Stimulated activated CD4-positive, alpha-beta T cell treated with anti-CD3 and anti-CD28 coated beads, Interleukin-15, amount 100 ng/mL, for 48 hours (primary cell): ENCODE measurements at places on chromosomes 13 and 19.

- DNase-seq: no peak
Observed at GRCh38 chr19:2296141-2296540, 11.8 kb downstream of the LINGO3 start.

- DNase-seq: no peak
Observed at GRCh38 chr13:30493658-30494381, 28.1 kb upstream of the HMGB1 start.

- no peak for DNase-seq
Observed at GRCh38 chr13:27012482-27013197, 159.0 kb downstream of the USP12 start.

DNA sequence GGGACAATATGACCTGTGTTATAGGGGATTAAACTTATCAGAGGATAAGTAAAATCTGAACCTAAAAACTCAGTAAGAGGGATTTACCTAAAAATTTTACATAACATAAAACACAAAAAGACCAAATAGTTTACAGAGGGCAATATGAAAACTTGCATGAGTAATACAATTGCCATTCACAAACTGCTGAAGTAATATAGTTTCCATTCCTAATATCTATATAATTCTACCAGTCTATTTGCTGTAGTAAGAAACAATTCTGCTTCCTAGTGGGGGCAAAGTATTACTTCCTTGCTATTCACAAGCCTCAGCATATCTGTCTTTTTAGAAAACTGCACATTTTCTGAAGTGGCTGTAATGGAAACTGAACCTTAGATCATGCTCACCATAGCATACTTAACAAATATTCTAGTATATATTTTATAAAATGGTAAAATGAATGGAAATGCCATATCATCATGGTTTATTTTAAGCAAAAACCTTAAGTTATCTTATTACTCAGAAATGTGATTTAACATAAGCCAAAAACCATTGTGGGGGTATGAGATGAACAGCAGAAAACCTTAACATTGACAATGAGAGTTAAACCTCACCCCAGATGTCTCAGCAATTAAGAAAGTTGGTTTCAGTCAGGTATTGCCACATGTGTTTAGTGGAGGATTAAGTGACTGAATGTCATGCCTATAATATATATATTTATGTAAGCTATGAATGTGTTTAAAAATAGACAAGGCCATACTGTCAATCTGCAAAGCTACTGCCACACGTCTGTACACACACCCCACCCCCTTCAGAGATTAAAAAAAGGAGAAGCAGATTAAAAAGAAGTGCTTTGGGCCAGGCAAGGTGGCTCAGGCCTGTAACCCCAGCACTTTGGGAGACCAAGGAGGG is 136.8 kb downstream of the MIPEP start:
- no peak for DNase-seq

DNA sequence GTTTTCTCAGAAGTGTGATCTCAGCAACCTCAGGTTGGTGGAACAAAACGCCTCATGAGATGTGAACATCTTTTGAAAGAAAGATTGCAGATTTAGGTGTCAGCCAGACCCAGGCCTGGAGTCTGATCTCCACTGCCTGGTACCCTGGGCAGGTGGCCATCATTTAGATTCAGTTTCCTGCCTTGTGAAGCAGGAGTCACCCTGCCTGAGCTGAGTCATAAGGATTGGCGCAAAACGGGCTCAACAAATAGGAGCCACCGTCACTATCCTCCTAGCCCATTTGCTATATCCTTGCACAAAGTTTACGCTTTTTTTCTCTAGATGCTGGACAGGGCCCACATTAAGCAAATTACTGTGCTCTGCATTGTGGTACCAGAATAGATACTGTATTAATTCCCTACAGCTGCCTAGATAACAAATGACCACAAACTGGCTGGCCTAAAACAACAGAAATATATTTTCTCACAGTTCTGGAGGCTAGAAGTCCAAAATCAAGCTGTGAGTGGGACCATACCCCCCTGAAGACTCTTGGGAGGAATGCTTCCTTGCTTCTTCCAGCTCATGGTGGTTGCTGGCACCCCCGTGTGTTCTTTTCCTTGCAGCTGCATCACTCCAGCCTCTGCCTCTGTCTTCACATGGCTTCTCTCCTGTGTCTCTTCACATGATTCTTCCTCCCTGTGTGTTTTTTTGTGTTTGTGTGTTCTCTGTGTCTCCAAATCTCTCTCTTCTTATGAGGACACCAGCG is 38.2 kb downstream of the TNFSF11 start:
- no peak for DNase-seq

DNA sequence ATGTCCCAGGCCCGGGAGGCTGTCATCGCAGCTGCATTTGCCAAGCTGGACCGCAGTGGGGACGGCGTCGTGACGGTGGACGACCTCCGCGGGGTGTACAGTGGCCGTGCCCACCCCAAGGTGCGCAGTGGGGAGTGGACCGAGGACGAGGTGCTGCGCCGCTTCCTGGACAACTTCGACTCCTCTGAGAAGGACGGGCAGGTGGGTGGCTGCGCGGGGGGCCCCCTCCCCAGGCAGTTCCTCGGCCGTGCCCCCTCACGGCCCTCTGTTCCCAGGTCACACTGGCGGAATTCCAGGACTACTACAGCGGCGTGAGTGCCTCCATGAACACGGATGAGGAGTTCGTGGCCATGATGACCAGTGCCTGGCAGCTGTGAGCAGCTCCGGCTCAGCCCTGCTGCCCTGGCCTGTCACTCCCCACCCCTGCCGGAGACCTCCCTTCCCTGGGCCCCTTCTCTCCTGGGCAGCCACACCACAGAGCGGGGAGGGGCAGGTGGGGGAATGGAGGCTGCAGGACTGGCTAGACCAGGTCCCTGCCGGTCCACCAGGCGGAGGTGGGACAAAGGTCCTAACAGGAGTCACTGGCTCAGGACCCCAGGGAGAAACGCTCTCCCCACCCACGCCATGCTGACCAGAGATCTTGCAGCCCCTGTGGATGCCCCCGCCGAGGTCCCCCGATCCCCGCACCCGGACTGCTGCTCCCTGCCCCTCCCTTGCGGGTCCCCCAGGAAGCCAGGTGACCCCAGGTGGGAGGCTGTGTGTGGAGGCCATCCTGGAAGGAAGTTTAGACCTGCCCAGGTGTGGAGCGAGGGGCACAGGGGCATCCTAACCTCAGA is 1.1 kb downstream of the CAPS start:
- DNase-seq: no peak

GRCh38 chr13:43156916-43157315 is 133.5 kb downstream of the DNAJC15 start:
- no peak for DNase-seq

GRCh38 chr19:49200238-49200862 is 42.8 kb downstream of the TRPM4 start:
- DNase-seq: no peak

DNA sequence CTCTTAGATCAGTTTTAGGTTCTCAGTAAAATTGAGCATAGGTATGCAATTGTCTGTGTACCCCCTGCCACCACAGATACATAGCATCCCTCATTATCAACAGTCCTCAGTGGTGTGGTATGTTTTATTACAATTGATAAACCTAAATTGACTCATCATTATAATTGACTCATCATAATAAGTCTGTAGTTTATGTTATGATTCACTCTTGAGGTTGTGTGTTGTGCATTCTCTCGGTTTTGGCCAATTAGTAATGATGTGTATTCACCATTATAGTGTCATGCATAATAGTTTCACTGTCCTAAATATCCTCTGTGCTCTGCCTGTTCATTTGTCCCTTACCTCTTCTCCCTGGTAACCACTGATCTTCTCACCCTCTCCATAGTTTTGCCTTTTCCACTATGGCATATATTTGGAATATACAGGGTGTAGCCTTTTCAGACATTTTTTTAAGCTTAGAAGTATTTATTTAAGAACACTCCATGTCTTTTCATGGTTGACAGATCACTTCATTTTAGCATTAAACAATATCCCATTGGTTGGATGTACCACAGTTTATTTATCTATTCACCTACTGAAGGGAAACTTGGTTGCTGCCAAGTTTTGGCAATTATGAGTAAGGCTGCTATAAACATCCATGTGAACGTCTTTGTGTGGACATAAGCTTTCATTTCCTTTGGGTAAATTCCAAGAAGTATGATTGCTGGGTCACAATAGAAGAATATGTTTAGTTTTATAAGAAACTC is 1620.6 kb upstream of the MIR17HG start:
- no peak for DNase-seq

GRCh38 chr13:28606466-28606865 is 52.5 kb upstream of the POMP start:
- no peak for DNase-seq

DNA sequence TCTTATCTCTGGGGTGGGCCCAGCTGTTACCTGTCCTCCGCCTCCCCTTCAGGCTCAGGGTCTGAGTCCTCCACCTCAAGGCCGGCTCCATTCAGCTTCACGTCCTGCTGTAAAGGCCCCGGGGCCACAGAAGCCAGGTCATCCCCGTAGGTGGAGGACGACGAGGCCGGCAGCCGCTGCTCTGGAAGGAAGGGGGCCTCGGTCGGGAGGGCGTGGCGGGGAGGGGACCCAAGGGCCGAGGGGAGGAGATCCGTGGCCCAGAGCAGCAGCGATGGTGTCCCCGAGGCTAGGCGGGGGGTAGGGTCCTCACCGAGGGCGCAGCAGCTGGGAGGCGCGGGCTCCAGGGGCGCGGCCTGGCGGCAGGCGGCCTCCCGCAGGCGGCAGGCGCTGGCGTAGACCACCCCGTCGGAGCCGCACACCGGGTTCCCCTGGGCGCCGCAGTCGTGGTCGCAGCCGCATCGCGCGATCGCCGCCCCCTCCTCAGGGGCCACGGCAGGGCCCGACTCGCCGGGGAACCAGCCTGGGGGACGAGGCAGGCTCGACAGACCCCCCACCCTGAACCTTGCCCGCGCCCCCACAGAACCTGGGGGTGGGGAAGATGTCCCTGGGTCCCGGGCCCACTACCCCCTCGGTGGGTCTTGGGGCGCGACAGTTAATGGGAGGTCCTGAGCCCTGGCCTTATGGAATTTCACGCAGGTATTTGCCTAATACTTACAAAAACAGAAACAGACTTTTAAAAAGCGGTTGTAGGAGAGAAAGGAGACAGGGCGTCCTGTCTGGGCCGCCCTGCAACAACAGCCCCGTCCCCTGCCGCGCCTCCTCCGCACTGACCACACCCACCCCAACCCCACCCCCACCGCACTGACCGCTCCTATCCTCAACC is 7.6 kb downstream of the F2RL3 start:
- no peak for DNase-seq

DNA sequence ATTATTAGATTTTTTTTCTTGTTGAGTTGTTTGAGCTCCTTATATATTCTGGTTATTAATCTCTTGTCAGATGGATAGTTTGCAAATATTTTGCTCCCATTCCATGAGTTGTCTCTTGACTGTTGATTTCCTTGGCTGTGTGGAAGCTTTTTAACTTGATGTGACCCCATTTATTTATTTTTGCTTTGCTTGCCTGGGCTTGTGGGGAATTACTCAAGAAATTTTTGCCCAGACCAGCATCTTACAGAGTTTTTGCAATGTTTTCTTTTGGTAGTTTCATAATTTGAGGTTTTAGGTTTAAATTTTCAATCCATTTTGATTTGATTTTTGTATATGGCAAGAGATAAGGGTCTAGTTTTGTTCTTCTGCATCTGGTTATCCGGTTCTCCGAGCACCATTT is 124.7 kb downstream of the PCCA start:
- no peak for DNase-seq

GRCh38 chr13:72255908-72256307 is 388.9 kb upstream of the DACH1 start:
- no peak for DNase-seq

DNA sequence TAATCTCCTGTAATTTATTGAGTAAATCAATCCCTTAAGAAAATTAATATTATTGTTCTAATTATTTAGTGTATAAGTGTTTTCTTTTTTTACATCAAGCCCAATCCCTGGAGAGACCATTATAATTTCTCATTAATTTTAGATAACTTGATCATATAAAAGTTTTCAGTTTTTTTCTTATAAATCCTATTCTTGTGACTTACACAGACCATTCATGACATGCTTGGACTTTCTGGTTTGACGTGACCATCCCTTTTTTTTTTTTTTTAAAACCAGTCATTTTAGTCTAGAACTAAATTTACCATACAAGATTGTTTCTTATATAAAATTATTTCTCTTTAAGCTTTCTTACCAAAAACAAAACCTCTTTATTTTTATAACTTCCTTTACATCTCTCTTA is 5.4 kb upstream of the MTRF1 start:
- no peak for DNase-seq

- DNase-seq: peak; percentile 46
Observed at GRCh38 chr19:7926021-7926726, at the start of gene CTXN1. Gene CTXN1 (minus strand): TSS chr19:7926135. CDS start chr19:7925538, 597 bp downstream.

GRCh38 chr13:48615049-48615448 is 38.7 kb upstream of the CYSLTR2 start:
- DNase-seq: no peak

GRCh38 chr13:90800082-90800746 is 547.3 kb upstream of the MIR17HG start:
- no peak for DNase-seq

DNA sequence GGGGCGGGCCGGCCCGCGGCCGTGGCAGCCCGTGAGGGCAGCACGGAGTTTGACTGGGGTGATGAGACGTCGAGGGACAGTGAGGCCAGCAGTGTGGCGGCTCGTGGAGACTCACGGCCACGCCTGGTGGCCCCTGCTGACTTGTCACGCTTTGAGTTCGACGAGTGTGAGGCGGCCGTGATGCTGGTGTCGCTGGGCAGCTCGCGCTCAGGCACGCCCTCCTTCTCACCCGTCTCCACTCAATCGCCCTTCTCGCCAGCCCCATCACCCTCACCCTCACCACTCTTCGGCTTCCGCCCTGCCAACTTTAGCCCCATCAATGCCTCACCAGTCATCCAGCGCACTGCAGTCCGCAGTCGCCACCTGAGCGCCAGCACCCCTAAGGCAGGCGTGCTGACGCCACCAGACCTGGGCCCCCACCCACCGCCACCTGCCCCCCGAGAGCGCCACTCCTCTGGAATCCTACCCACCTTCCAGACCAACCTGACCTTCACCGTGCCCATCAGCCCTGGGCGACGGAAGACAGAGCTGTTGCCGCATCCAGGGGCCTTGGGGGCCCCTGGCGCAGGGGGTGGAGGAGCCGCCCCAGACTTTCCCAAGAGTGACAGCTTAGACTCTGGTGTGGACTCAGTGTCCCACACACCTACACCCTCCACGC is 4.5 kb downstream of the CIC start:
- no peak for DNase-seq

DNA sequence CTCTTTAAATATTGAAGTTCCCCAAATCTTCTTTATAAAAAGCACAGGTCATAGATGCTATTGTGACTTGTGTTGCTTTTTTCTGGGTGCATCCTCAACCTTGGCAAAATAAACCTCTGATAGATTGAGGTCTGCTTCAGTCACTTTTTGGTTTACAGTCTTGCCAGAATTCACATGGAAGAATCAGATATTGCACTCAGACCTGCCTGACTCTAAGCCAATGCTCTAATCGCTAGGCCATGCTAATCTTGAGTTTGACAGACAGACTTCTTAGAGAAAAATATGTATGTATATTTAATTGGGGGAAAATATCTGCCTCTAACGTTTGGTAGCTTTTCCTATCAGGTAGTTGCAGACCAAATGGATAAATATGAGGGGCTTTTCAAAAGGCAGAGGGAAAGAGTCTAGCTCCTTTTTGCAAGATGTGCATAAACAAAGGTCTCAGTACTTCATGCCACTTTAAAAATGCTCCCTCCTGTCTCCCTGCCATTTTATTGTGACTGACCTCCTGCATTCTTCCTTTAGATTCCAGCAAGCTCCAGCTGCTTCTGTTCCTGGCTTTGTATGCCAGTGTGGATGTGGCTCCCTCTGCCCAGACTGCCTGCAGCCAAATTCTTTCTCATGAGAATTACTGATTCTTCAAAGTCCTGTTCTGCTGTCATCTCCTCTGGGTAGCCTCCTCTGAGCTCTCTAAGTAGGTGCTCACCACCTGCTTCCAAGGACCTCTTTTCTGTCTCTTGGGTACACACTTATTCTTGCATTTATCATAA is 42.4 kb upstream of the RFC3 start:
- DNase-seq: no peak

GRCh38 chr13:75324413-75324940 is 157.5 kb downstream of the TBC1D4 start:
- no peak for DNase-seq
